A549 treated with RU486 at 1 μM for 4 hours (cell line): ENCODE measurements at places on chromosomes 7 and 10. TPM values are rescaled to one million over a fixed set of nuclear protein-coding genes. Genes with fewer than 3 reads are reported as not detected.

ADIRF gene
- total RNA-seq: 0.21 TPM in 1 of 5 replicates, not detected in the others

STEAP1 gene
- total RNA-seq: 9.8 to 17.7 TPM (median 13.9 TPM) in 5 replicates

C10orf105 gene
- total RNA-seq: not detected in 5 replicates

PSD gene
- 0.15 to 0.78 TPM (median 0.51 TPM) in 5 replicates for total RNA-seq

SUN3 gene
- 0.20 TPM in 1 of 5 replicates, not detected in the others for total RNA-seq

HIF1AN gene
- 13.7 to 19.5 TPM (median 18.2 TPM) in 5 replicates for total RNA-seq

LGI1 gene
- total RNA-seq: not detected in 5 replicates

CDHR1 gene
- total RNA-seq: 0.03 to 0.13 TPM (median 0.07 TPM) in 5 replicates

NEUROG3 gene
- not detected in 5 replicates for total RNA-seq

KEL gene
- not detected in 5 replicates for total RNA-seq
